ENCODE measurements at places on chromosomes 12 and 14.

DNA sequence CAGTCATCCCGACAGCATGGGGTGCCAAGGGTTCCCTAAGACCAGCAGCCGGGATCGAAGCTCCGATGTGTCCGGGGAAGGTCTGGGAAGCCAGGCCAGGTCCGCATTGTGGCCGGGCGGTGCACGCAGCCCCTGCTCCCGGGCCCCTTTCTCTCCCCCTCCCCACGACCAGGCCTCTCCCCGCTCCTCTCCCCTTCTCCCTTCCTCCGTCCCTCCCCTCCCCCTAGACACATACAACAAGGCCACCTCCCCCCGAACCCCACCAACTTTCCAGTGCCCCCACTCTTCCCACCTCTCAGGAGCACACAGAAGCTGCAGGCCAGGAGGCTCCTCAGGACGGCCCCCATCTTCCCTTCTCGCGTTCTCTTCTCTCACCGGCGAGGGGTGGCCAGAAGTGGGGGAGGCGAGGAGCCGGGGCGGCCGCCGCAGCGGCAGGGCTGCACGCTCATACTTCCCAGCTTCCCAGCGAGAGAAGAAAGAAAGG is 413 bp downstream of the LRP6 start:
- no peak for DNase-seq

GRCh38 chr12:122028905-122029560 is 7.3 kb downstream of the BCL7A start:
- DNase-seq: no peak

DNA sequence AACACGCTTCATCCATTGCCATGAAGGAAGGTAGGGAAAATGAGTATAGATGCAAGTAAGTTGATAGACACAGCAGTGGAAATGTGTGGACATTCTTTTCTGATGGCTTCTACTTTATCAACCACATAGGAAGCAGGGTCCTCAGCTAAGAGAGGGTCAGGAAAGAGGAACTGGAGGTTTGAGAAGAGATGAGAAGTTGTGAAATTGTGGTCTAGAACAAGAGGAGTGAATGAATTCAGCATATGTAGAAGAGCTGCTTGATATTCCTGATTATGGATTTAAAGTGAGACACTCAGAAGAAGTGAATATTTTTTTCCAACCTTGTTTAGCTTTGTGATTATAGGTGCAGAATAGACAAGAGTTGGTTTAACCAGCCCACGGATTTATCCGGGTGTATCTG is 128.5 kb downstream of the SLC15A5 start:
- no peak for DNase-seq

DNA sequence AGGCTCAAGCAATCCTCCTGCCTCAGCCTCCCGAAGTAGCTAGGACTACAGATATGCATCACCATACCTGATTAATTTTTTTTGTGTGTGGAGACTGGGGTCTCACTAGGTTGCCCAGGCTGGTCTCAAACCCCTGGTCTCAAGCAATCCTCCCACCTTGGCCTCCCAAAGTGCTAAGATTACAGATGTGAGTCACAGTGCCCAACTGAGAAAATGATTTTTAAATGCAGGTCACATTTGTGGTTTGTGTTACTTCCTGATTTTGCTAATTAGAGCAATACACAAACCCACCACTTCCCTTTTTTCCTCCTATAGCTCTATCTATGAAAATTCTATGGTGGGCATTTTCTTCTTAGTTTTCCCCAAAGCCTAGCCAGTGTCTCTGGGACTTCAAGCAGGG is 45.5 kb upstream of the TMEM263 start:
- no peak for DNase-seq

DNA sequence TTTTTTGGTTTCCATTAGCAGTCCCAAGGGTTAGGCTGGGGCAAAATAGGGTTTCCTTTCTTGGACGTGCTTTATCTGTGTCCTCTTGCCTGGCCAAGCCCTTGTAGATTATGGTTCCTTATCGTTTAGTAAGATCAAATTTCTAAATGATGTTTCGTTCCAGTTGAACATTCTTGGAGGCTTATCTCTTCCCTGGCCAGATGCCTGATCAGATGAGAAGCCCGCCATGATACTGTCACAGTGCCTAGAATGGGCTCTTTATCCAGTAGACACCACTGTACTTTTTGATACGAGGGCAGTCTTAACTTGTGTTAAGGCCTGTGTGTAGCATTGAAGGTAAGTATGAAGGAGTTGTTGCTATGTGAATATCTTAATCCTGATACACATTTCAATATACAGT is 76.1 kb upstream of the TMEM263 start:
- DNase-seq: no peak

GRCh38 chr14:93778453-93778852 is 9.8 kb downstream of the PRIMA1 start:
- DNase-seq: no peak

All from NCI-H446 (cell line).